Substantia nigra (tissue), 51 donors: ENCODE measurements at places on chromosomes 1 and 21.

GRCh38 chr1:44646261-44647110 is 27.8 kb downstream of the TMEM53 start:
- no peak for DNase-seq

- DNase-seq, result no peak
Observed at GRCh38 chr1:205610036-205610435, 21.8 kb downstream of the ELK4 start.

- no peak for DNase-seq
Observed at GRCh38 chr1:246954126-246954525, 22.4 kb upstream of the AHCTF1 start.

- DNase-seq, result no peak
Observed at GRCh38 chr1:54305906-54306514, 100.2 kb downstream of the SSBP3 start.

DNA sequence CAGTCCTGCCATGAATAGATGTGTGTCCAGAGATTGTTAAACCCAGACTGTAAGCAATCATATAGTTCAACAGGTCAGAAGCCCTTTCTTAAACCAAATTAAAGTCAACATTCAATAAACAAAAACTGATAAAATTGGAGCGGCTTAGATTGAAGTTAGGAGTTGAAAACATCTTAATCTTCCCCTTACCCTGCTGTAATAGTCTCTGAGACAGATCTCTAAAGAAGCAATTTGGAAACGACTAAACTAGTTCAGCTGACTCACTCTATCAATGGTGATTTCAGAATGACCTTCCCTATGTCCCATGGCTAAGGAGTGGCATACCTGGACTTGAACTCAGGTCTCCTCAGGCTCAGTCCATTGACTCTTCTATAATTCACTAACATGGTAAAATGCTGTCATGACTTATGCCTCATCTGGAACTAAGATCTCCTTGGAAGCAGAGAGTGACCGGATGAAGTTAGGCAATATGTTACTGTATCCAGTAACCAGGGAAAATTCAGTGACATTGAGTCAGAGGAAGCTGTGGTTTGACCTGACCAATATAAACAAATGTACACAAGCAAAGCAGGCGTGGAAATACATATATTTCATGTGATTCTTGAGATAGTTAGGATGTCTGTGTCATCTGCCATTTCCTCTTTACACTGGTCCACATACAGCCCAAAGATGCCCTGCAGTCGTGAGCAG is 30.1 kb downstream of the SGIP1 start:
- DNase-seq, result no peak

DNA sequence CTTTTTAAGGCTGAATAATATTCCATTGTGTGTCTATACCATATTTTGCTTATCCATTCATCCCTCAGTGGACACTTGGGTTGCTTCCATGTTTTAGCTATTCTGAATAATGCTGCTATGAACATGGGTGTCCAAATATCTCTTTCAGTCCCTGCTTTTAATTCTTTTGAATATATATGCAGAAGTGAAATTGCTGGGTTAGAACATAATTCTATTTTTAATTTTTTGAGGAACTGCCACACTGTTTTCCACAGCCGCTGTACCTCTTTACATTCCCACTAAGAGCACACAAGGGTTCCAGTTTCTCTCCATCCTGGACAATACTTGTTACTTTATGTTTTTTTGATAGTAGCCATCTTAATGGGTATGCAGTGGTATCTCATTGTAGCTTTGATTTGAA is 65.6 kb downstream of the RIMS3 start:
- DNase-seq, result no peak

GRCh38 chr1:216005916-216006315 is 417.3 kb downstream of the USH2A start:
- no peak for DNase-seq

- no peak for DNase-seq
Observed at GRCh38 chr1:64523413-64524337, 53.7 kb downstream of the CACHD1 start.

- no peak for DNase-seq
Observed at GRCh38 chr1:203402629-203403337, 51.9 kb upstream of the FMOD start.

- no peak for DNase-seq
Observed at GRCh38 chr1:207659545-207660153, 14.7 kb downstream of the CR1L start.

DNA sequence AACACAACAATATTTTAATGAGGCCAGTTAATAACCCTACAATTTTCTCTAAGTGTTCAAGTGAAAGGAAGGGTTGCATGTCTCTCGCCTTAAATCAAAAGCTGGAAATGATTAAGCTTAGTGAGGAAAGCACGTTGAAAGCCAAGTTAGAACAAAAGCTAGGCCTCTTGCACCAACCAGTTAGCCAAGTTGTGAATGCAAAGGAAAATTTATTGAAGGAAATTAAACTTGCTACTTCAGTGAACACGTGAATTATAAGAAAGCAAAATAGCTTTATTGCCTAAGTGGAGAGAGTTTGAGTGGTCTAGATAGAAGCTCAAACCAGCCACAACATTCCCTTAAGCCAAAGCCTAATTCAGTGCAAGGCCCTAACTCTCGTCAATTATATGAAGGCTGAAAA is 135.6 kb downstream of the DUSP10 start:
- no peak for DNase-seq
